ENCODE measurements at places on chromosomes 4 and X.

GRCh38 chr4:91243132-91243531 lies 1060.6 kb upstream of the GRID2 start:
- no peak for DNase-seq

DNA sequence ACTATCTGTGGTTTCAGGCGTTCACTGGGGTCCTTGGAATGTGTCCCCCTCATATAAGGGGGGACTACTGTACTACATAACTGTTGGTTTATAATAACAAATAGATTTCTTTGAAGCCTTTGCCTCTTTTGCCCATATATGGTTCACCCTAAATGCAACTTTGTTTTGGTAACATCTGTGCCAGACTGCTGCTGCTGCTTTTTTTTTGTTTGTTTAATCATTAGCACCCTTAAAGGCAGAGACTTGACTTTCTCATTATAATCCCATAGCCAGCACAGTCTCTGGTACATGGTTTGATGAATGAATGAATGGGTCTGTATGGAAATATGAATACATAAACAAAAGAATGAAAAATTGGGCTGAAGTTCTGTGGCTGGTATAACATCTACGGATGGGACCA lies 80.2 kb upstream of the LHFPL1 start:
- no peak for DNase-seq

GRCh38 chr4:105543346-105543745 lies 9.1 kb upstream of the ARHGEF38 start:
- no peak for DNase-seq

GRCh38 chr4:149426461-149426860 lies 389.2 kb downstream of the IQCM start:
- no peak for DNase-seq

- no peak for DNase-seq
Observed at GRCh38 chr4:3073158-3074077, 920 bp downstream of the HTT-AS start.
